Kidney epithelial cell (primary cell): ENCODE measurements at places on chromosomes 12 and 14.

DNA sequence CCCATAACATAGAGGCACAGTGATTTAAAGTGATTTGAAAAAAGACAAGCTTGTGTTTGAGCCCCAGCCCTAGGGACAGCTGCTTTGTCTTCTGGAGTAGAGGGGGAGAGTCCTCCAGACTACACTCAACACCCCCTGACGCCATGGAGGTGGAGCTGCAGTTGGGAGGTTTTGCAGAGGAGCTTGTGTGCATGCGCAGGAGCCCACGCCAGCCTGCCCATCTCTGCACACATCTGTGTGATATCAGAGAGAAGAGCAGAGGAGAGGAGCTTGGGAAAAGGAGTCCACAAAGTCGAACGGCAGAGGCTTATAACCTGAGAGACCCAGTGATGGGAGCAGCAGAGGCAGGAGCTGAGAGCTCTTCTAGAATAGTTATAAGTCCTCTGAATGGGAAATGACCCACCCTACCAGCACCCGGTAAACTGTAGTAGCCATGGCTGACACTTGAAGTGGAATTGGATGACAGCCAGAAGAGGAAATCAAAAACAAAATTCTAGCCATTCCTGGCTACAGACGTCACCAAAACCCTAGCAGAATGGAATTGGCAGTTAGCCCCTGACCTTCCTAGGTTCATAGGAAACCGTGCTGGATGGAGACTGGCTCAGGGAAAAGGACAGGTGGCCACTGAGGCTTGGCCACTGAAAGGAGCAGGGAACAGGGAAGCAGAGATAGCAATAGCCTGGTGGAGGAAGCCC lies 185.1 kb upstream of the VASH1 start:
- no peak for DNase-seq

- no peak for DNase-seq
Measured at GRCh38 chr14:94368956-94369355, 19.4 kb downstream of the SERPINA1 start.

- DNase-seq = no peak
Measured at GRCh38 chr12:103144278-103144677, 186.8 kb downstream of the ASCL1 start.

DNA sequence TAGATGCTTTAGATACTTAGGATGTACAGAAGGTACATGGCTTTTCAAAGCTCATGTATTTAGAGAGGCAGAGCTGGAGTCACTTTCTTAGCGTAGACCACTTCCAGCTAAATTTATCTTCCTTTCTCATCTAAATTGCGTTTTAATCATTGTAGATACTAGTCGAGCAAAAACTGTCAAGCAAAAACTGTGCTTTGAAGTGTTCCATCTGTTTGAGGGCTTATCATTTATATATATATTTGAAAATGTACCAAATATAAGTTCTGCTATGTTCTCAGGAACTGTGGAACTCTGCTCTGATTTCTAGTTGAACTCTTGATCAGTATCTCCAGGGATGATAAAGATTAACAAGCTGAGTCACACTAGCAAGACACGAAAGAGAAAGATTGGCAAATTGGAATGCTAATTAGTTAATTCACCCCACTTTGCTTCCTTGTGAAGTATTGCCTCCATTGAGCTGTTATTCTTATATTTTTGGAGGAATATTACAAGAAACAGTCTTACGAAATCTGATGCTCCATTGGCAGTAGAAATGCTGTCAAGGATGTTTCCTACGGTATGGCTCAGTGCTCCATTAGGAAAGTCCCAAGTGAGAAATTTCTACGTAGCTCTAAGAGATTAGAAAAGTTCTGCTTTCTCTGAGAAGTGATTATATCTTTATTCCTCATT lies 310.7 kb downstream of the AEBP2 start:
- DNase-seq = no peak

GRCh38 chr14:95765051-95765450 lies 51.1 kb upstream of the TCL1A start:
- no peak for DNase-seq

DNA sequence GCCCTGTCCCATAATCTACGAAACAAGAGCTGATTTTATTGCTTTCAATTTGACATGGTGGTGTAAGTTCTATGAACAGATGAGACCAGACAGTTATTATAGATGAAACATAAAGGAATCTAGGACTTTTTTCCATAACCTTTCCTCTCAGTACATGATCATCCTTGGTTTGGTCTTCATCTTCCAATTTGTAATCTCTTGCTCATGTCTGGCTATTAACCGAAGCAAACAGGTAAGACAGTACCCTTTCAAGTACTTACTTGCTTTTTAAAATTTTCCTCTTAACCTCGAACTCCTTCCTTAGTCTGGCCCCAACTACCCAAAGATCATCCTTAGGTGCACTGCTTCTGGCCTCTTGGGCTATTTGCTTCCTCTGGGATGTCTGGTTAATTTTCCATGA lies 1.2 kb downstream of the TSPAN31 start:
- no peak for DNase-seq

- DNase-seq = no peak
Measured at GRCh38 chr12:56676851-56677580, 11.1 kb downstream of the PTGES3 start.

DNA sequence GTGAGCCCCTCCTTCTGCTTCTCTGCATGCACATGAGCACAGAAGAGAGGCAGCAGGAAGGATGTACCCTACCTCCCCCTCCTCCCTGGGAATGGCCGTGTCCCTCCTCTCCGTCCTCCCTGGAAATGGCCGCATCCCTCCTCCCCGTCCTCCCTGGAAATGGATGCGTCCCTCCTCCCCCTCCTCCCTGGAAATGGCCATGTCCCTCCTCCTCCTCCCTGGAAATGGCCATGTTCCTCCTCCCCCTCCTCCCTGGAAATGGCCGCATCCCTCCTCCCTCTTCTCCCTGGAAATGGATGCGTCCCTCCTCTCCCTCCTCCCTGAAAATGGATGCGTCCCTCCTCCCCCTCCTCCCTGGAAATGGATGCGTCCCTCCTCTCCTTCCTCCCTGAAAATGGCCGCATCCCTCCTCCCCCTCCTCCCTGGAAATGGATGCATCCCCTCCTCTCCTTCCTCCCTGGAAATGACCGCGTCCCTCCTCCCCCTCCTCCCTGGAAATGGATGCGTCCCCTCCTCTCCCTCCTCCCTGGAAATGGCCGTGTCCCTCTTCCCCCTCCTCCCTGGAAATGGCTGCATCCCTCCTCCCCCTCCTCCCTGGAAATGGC lies 428.6 kb downstream of the AACS start:
- no peak for DNase-seq

GRCh38 chr12:88248606-88249005 lies 106.5 kb downstream of the TMTC3 start:
- DNase-seq = no peak

DNA sequence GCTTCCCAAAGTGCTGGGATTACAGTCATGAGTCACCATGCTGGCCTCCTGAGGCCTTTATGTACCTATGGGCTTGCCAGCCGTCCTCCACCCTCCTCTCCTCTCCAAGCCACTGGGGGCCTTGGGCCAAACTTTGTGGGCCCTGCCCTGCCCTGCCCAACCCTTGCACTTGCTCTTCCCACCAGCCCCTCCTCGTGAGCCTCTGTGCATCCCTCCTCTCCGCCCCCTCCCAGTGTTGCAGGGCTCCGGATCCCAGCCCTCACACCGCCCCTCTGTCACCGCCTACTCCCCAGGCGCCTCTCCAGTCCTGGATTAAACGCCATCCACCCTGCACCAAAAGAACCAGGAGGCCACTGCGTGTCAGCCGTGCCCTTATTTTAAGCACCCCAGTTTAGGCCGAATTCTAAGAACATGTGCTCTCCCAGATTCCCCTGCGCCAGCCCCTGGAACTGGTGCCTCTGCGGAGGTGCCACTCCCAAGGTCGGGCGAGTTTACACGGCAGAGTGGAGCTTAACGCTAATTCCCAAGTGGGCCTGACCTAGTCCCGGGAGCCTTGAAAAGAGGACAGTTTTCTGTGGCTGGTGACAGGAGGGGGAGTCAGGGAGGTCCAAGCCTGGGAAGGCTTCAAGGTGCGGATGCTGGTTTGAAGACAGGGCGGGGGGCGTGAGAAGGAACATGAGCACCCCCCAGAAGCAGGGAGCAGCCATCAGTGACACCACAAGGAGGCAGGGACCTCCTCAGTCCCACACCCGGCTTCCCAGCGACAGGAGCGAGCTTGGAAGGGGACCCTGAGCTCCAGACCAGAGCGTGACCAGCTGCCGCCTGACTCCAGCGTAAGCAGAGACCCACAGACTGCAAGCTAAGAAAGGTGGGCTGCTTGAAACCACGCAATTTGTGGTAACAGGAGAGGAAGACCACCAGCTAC lies 21.2 kb upstream of the CDCA4 start:
- no peak for DNase-seq

- no peak for DNase-seq
Measured at GRCh38 chr12:121830134-121830533, 26.3 kb downstream of the SETD1B start.

GRCh38 chr12:52312086-52312485 lies 9.1 kb downstream of the KRT83 start:
- no peak for DNase-seq

DNA sequence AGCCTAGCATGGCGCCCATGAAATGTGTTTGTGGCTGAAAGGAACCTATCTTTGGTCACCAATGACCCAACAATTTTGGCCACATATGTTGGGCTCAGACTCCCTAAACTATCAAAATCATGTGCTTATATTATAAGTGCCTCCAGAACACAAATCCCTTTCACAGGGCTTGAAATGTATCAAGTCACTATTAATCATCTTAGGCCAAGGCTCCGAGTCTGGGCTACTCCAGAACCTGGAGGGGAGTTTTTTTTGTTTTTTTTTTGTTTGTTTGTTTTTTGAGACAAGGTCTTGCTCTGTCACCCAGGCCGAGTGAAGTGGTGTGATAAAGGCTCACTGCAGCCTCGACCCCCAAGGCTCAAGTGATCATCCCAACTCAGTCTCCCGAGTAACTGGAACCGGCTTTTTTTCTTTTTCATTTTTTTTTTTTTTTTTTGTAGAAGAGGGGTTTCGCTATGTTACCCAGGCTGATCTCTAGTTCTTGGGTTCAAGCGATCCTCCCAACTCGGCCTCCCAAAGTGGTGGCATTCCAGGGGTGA lies 989 bp upstream of the DRAM1 start:
- DNase-seq = no peak

DNA sequence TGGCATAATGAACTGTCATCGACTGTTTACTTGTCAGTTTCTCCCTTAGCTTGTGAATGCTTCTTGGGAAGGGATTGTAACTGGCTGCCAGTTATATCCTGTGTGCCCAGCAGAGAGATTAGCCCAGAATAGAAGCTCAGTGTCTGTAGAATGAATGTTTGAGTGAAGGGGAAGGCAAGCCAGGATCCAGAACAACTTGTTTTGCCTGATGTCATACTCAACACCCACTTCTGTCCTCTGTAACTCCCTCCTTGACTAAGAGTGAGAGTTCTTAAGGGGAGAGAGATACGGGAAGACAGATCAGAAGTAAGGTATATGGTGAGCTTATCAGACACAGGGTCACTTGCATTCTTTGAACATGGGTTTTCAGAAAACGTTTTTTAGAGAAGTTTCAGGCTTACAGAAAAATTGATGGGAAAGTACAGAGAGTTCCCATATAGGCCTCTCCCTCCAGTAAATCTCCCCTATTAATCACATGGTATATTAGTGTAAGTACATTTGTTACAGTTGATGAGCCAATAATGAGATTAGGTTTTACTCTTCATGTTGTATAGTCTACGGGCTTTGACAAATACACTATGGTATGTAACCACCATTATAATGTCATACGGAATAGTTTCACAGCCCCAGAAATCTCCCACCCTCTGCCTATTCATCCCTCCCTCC lies 5.6 kb upstream of the SPPL3 start:
- no peak for DNase-seq

- DNase-seq = no peak
Measured at GRCh38 chr14:31968956-31969698, 108.0 kb upstream of the ARHGAP5 start.

DNA sequence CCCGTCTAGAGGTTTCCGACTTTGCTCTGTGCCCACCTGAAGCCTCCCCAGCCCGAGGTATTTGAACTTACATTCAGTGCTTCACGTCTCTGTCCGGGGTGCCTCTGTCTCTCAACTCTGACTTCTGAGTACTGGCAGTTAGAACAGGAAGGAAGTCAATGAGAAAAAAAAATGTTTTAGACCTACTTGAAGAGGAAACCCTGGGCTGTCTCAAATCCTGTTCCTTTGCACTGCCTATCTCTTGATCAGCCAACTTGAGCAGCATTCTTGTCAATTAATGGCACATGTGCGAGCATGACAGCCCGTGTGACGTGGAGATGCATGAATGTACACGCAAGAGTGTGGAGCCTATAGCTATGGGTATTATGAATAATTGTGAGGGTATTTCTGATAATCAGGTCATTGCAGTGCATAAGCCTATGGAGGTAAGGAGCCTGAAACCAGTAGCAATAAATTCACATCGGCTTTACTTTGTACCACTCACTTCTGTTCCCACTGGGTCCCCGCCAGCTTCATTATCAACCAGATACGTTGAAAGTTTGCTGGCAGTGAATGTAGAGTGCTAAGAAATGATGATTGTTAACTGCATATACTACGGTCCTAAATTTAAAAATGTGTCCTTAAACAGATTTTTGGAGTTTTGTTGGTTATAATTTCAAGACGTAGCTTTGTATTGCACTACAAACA lies at the start of gene ARHGDIB:
ARHGDIB (minus strand) TSS at position 136 of the 687 bp plus-strand sequence. CDS start 10,889 bp downstream, outside the sequence.
- no peak for DNase-seq

- no peak for DNase-seq
Measured at GRCh38 chr12:22656831-22657230, 31.9 kb downstream of the ETNK1 start.

DNA sequence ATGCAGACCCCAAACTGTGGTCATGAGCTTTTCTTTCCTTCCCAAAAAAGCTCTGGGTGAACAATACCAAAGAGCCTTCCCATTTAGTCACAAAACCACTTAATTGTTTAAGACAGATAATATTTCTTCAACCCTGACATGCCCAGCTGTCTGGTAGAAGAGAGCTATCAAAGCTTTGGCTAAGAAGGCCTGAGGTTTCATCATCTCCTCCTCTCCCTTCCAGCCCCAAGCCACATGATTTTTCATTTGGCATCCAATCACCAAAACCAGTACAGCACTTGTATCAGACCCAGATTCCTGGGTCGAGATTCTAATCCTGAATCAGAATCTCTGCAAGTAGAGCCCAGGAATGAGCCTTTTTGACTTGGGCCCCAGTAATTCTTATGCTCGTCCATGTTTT lies 199.6 kb upstream of the TMEM260 start:
- DNase-seq = no peak

- no peak for DNase-seq
Measured at GRCh38 chr12:90355711-90356355, 599.1 kb downstream of the CCER1 start.

GRCh38 chr12:44523828-44524227 lies 352.3 kb downstream of the NELL2 start:
- no peak for DNase-seq
